ENCODE measurements at places on chromosomes 6 and 20.

GRCh38 chr20:23047001-23047737 lies 2.3 kb downstream of the THBD start:
- DNase-seq = no peak

GRCh38 chr20:57474205-57474604 lies 50.7 kb downstream of the CTCFL start:
- no peak for DNase-seq

DNA sequence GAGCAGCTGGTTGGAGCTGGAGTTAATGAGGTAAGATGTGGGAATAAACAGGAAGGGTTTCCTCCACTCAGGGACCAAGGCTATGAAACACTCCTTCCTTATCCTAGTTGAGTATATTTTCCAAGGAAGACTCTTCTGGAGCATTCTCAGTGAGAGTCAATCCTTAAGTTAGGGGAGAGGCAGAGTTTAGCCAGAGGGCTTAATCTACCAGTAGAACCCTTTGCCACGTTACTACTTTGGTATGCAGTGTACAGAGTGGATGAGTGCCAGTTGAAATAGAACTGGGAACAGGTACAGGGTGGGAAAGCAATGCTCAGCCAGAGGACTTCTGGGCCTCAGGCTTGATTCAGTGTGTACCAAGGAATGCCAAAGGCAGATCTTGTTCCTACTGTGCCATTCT lies 114.3 kb downstream of the UBE3D start:
- no peak for DNase-seq

DNA sequence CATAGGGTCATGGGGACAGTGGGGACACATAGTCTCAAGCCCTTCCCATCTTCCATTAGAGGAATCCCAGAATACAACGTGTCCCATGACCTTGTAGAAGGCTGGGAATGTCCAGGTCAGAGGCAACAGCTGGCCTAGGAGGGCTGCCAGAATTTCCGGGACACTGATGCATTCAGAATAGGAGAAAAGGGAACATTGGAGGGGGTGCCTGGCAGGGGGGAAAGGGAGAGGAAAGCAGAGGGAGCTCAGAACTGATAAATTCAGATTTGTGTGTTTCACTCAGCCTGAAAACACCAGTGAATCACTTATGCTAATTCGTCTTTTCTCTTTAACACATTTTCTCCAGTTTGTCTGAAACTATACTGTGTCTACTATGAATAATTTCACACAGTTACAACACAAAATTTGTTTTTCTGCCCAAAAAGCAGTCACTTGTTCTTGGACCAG lies 35.5 kb upstream of the BMP2 start:
- no peak for DNase-seq

Data from SIG-M5 (cell line).